ENCODE measurements at places on chromosomes 4 and X.

DNA sequence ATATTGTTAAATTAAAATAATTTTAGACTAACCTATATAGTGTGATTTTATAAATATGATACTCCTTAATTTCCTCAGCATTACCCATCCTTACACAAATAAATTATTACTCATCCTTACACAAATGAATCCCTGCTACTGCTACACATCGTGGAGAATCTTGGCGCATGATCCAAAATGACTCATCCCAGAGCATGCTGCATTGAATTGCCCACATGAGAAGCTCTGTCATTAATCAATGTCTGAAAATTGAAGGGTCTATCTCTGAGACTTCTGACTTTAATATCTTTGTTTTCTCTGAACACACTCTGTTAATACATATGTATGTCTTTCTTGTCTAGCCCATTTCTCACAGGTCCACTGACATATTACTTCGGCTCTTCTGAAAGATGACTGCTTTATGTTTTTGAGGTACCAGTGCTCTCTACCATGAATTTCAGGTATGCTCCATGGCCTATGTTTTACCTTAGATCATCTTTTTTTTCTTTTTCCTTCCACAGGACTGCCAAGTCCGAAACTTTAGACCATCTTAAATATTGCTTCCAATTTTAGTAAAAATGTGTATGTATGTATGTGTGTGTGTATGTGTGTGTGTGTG lies 15.7 kb upstream of the DUSP21 start:
- peak; percentile 3 for DNase-seq

DNA sequence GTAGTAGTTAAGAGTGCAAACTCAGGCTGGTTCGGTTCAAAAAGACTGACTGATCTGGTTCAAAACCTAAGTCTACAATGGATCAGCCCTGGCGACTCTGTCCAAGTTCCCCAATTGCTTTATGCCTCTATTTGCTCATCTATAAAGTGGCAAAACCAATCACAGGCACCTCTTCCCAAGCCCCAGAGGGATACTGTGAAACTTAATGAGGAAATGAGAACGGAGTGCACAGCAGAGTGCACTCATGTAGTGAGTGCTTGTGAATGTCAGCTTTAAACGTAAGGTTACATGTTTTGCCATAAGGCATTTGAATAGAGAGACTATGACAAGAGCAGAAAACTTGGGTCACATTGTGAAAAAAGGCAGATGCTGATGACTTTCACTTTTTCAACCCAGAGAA lies 199.7 kb upstream of the KLF3 start:
- no peak for DNase-seq

DNA sequence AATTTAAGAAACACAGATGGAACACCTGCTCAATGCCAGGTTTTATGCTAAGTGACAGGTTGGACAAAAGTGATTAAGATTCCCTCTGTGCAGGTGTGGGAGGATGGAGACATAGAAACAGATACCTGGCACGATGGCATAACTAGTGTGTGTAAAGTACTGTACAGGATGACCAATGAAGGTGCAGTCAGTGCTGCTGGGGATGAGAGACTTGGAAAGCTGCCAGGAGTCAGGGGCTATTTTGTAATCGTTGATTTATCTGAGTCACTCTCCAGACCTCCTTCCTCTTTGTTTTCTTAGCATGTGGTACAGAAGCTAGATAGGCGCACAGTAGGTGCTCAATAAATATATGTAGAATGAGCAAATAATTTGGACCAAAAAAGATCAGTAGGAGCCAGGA lies 58.2 kb downstream of the CWH43 start:
- no peak for DNase-seq

GRCh38 chrX:134737061-134737460 lies 78.8 kb upstream of the PLAC1 start:
- DNase-seq = no peak

DNA sequence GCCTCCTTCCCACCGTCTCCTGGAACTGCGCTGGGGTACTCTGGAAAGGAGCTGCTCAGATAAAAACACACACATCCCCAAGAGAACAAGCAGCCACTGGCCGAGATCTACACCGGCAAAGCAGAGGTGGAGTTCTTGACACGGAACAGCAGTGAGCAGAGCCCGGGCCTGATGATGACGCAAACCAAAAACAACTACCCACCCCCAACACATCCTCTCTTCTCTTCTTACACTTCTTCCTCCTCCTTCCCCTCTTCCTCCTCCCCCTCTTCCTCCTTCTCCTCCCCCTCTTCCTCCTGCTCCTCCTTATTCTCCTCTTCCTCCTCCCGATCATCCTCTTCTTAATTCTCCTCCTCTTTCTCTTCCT lies 4.6 kb downstream of the PNMA5 start:
- DNase-seq = peak; percentile 17

DNA sequence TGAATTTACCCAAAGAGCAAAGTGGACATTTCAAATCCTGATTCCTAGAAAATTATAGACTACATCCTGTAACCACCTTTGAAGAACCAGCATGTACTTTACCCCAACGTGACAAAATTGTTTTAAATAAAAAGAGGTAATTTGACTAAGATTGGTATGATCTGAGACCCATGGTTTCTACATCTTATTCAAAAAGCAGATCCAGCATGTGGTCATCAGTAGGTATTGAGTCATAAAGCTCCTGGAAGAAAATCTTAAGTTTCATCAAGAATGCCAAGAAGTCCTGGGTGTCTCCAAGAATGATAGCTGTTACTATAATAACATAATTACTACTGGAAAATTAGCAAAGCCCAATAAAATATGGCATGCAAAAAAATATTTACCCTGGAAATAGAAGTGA lies 61.8 kb downstream of the NFKB1 start:
- DNase-seq = peak; percentile 48

DNA sequence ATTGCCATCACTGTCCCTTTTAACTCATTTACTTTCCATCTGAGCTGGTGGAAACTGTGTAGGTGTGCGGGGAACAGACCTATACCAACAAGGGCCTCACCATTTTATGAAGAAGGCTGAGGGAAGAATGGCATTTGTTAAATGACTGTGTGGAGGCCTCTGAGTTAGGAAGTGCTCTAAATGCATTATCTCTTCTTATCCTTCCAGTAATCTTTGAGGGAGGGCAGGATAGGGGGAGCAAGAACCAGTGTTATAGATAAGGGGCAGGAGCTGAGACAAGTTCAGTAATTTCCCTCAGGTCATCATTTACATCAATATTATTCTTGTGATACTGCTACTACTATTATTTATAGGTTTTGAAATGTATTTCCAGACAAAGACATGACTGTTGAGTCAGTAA lies 122.4 kb upstream of the PDLIM3 start:
- DNase-seq = no peak
